ENCODE measurements at places on chromosomes 16 and 17.

DNA sequence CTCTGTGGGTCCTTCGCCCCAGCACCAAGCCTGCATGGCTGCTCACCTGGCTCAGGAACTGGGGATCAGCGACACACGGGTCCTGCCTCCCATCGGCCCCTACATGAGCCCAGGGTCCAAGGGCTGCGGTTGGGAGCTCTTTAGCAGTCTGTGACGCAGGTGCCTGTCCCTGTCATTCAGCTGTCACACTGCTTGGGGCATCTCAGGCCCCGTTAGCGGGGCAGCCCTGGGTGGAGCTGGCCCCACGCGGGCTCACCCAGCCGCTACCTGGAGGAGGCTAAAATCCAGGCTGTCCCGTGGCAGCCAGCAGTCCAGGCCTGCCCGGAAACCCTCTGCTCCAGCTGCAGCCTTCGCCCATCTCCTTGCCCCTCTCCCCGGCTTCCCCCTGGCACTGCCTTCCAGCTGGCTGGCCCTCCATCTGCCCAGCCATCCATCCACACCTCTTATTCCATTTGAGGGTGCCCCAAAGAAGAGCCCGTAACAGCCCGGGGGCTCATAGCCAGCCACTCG, 3.3 kb downstream of the GCGR start:
- DNase-seq, result no peak

DNA sequence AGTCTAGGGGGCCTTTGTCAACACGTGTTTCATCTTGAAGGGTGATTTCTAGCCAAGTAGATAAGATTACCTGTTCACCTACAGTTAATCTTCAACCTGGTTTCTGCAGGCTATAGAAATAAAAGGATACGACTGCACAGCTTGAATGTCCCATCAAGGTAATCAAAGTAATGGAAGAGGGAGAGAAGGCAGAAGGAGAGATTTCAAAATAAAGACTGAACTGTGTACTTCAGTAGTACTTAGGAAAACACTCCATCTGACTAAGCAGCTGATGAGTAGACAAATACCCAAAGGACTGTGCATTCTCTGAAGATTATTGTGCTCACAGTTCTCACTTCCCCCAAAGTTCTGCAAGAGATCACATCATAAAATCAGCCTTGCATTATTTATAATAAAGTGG, 5.8 kb upstream of the RFFL start:
- DNase-seq, result no peak

- DNase-seq, result no peak
Observed at GRCh38 chr16:30368122-30368791, 2.0 kb downstream of the TBC1D10B start.

- DNase-seq, result no peak
Observed at GRCh38 chr17:42675965-42676423, 800 bp downstream of the PLEKHH3 start.

- DNase-seq, result no peak
Observed at GRCh38 chr16:75971334-75971733, 245.0 kb upstream of the CPHXL start.

GRCh38 chr17:62090021-62090824, 25.1 kb upstream of the MED13 start:
- DNase-seq, result no peak

- DNase-seq, result no peak
Observed at GRCh38 chr17:43062984-43063638, 38.1 kb downstream of the RND2 start.

DNA sequence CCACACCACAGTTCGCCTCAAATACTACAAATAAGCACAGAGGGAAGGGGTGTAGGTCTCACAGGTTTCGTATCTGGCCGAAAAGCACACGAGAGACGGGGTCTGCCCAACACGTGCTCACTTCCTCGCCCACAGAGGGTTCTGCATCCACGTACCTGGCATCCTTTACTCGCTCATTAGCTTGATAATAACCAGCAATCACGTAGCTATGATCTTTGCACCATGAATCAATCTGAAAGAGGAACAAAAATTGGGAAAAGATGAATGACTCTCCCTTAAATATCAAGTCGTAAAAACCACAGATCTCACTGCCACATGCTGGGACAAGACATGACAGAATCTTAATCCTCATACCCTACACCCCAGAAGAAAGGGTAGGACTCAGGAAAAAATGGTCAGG, 10.5 kb downstream of the EMC8 start:
- DNase-seq, result no peak

Measured in NCI-H1105 treated with DMSO at 0.1 percent for 48 hours (cell line).